ENCODE measurements at places on chromosomes 2 and 18.

- DNase-seq = no peak
Measured at GRCh38 chr18:52442686-52443085, 102.7 kb downstream of the DCC start.

DNA sequence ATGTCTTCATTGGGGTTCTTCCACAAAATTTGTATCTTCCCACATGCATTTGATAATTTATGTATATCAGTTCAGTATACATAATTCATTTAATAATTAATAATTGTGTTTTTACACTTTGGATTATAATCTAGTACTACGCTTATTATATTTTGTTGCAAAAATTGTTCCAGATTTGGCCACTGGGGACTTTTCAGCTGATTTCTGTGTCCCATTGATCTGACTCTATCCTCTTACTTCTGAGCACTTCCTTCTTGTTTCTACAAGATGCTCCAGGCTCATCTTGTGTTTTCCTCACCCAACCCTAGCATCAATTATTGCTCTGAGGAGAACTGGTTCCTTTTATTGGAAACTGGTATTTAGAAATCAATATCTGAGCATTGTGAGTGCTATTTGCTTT lies 215.3 kb upstream of the CDH19 start:
- DNase-seq = no peak

DNA sequence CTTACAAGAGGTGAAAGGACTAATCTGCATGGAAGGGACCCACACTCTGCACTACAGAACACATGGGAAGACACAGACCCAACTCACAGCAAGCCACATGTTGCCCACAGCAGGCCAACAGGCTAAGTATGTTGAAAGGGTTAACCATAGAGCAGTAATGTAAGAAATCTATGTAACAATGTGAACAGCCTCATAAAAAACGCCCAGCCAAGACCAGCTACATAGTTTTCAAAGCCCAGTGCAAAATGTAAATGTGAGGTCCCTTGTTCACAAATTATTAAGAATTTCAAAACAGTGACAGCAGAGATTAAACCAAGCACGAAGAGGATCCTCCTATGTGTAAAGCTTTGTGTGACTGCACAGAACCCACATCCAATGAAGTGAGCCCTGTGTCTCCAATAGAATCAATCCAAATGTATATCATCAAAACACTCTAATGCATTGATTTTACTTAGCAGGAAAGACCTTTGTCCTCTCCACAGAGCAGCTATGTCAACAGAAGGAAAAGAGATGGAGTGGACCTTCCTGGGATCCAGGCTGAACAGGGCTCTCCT lies 210.1 kb downstream of the AGPS start:
- DNase-seq = no peak

GRCh38 chr2:145622285-145622684 lies 1102.4 kb upstream of the ZEB2 start:
- no peak for DNase-seq

GRCh38 chr2:205734436-205735037 lies 52.2 kb downstream of the NRP2 start:
- DNase-seq = no peak

DNA sequence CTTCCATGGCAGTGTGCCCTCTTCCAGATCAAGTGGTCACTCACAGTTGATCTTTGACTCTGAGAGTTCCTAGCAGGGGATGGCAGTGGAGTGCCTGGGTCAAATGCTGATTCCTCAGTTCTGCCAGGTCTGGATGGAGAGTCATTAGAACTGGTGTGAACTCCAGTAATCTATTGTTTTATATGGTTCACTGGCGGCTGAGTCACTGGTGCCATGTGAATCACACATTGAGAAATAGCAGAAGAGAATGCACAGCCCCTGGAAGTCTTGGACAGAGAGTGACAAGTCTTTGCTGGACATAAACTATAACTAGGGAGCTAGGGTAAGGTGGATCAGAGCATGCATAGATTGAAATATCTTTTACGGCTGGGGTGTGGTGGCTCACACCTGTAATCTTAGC lies 86.9 kb downstream of the EIF2AK3 start:
- no peak for DNase-seq

DNA sequence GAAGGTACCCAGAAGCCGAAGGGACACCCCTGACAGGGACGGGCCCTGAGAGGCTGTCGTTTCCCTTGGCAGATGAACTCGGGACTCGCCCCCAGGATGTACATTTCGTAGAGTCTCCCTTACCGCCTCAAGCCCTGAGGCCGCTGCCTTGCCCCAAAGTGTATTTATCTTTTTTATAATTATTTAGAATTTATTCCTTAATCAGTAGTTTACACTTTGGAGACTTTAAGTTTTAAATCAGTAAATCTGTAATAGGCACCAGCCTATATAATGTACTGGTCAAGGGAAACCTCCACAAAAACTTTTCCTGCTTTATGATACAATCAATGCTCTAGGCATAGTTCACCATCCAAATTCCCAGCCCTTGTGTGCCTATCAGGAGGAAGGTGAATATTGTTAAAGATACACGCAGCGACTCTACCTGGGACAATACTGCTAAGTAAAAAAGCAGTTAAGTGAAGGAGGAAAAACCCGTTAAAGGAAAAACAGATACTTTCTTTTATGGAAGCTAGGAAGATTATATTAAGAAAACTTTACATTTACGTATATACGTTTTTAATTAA lies 848 bp downstream of the VRK2 start:
- DNase-seq = no peak
